Mesenchymal stem cell (in vitro differentiated cells and primary cell): ENCODE measurements at places on chromosomes 1 and 21.

DNA sequence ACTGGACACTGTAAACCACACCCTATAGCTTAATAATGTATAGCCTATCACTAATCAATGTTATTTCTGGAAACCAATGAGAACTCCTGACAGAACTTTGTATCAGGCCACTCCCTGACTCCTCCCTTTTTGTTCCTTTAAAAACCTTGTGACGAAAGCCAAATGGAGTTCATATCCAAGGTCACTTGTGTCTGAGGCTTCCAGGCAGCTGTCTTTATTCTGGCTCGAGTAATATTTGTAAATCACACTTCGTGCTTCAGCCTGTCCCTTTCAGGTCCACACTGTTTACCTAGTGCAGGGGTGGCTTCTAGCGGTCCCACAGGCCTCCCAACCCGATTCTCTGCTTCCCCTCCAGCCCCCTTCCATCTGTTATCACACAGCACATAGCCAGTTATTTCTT is 16.2 kb upstream of the CAPN9 start:
- no peak for DNase-seq

DNA sequence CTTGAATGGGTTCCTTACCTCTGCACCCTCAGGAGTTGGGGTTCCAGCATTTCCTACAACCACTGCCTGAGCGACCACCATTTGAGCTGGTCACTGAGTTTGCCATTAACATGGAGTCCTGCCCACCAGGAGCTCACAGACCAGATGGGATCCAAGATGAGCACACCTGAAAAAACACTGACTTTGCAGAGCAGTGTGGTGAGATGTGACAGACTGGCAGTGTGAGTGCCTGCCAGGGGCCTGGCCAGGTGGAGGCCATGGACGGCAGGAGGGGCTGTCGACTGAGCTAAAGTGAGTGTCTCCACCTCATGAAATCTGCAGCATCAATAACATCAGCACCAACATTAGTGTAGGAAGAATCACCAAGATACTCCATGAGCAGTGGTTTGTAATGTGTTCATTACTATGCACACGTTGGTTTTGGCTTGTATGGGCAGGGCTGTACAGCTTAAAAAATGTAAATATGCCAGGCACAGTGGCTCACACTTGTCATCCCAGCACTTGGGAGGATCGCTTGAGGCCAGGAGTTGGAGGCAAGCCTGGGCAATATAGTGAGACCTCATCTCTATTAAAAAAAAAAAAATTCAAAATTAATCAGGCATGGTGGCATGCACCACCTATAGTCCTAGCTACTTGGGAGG is 12.2 kb upstream of the MIXL1 start:
- no peak for DNase-seq

DNA sequence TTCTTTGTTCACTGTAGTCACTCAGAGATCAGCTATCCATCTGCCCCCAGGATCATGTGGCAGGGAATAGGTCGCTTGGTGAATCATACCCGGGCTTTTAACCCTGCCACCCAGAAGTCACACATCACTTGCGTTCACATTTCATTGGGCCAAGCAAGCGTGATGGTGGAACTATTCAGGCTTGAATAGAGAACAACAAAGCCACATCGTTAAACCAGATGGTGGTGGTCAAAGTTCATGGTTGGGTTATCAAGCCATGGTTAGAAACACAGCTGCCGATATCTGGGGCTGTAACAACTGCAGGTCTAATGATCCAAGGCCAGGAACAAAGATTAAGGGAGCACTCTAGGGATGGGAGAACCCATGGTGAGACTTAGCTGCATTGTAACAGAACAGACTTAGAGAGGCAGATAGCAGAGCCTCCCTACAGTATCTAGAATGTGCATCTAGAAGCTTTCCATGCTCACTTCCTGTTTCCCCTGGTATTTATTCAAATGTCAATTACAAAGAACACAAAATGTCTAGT is 40.0 kb upstream of the PTPRC start:
- DNase-seq, result no peak

DNA sequence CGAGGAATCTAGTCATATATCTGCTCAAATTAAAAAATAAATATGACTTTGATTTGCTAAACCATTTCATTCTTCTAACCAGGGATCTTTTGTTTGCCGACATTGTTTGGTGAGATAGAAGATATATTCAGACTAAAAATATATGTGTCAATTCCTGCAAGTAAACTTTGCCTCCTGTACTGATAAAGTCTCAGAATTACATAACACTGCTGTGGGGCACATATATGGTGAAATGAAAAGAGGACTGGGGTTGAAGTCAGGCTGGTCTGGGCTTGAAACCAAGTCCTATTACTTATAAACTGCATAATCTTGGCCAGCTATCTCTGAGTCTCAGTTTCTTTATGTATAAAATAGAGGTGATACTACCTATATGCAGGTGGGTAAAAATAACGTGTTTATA is 9.8 kb downstream of the SCMH1 start:
- DNase-seq, result no peak

DNA sequence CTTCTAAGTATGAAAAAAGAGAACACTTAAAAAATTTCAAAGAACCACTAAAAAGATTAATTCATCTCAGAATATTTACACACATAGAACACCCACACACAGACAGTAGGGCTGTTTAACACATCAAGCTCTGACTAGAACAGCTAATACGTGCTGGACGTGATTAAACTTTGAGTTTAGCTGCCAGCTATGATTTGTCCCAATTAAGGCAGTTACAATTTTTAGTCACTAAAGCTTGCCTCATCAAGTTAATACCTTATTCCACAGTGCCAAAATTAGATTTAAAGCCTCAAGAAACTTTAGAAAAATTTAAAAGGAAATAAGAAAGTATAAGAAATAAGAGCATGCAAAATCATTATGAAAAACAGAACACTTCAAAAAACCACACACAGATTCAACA is 18.9 kb downstream of the SLC16A1 start:
- DNase-seq, result no peak

DNA sequence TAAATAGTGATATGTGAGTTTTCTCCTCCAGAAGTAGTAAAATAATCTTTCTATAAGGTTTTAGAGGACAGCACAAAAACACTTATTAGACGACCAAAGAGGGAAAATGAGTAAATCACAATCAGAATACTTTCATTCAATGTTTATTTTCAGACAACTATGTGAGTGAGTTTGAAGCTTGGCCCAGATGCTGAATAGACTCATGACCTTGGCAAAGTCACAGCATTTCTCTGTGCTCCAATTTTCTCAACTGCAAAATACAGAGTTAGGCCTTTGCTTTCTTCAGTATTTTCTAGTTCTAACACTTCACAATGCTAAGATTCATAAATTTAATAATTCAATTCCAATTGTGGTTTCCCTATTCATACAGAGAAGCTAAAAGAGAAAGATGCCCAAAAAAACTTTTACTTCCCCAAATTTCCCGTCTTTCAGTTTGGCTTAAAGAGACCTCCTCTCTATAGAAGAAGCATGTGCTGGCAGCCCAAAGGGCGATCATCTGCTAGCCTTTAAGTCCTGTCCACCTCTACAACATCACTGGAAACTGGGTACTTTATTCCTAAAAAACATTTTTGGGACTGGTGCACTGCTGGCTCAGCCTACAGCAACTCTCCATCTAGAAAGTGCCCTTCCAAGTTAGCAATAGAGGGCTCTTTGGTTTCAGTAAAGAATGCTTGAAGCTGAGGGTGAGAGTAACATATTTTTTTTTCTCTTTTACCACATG is 116.8 kb upstream of the GORAB start:
- no peak for DNase-seq

- no peak for DNase-seq
These were observed 835.0 kb upstream of the NCAM2 start for GRCh38 chr21:20163167-20163566.

GRCh38 chr1:99599678-99600175 is 46.2 kb upstream of the PALMD start:
- DNase-seq, result peak; percentile 85

- no peak for DNase-seq
These were observed 163.3 kb upstream of the FAM78B start for GRCh38 chr1:166330096-166330495.
